Stimulated activated CD4-positive, alpha-beta T cell treated with anti-CD3 and anti-CD28 coated beads, TNF-alpha, amount 100 ng/mL, for 1 hour (primary cell): ENCODE measurements at places on chromosomes 16 and 17.

DNA sequence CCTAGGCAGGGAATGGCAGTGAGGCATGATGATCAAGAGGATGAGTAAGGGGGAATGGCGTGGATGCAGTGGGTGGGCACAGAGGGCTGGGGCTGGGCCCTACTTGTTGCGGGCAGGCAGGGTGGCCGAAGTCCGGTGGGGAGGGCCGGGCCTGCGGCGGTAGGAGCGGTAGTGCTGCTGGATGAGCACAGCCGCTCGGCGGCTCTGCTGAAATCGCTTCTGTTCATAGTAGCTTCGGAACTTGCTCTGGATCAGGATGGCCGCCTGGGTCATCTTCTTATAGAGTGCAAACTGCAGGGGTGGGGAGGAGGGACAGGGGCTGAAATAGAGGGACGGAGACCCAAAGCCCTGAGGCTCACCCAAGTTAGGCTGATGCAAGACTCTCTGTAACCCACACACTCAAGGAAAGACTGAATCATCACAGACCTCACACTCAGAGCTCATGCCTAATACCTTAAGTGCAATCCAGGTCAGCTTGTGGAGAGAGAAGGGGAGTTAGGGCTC is 1.5 kb upstream of the SPAG7 start:
- DNase-seq, result no peak

DNA sequence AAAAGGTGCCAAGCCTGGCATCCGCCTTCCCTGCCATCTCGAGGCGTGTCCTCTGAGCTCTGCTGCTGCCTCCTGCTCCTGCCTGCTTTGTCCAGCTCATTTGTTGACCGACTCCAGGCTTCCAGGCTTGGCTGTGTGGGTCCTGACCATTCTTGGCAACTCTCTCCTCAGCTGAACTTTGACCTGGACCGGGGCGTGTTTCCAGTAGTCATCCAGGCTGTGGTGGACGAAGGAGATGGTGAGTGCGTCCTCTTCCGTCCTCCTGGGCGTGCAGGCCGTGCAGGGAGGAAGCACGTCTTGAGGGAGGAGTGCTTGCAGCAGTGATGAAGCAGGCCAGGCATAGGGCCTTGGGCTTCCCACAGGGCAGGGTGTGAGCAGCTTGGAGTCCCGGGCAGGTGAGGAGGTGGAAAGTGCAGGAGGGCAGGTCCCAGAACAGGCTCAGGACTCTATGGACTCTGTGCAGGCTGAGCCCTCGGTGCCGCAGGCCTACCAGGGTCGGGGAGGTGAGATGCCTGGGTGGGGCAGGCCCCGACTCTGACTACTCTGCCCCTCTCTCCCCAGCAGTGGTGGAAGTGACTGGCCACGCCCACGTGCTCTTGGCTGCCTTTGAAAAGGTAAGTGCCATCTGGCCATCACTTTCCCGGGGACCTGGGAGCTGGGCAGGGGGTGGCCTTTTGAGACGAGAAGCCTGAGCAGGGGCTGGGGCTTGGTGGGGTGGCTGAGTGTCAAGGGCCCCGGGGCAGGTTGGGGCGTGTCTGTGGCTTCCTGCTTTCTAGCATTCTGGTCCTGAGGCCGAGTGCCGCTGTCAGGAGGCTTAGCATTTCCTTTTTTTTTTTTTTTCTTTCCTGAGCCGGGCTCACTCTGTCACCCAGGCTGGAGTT is 28.6 kb upstream of the NUDT16L1 start:
- DNase-seq, result no peak

- no peak for DNase-seq
These were observed 9.1 kb downstream of the ZNF668 start for GRCh38 chr16:31064882-31065461.

DNA sequence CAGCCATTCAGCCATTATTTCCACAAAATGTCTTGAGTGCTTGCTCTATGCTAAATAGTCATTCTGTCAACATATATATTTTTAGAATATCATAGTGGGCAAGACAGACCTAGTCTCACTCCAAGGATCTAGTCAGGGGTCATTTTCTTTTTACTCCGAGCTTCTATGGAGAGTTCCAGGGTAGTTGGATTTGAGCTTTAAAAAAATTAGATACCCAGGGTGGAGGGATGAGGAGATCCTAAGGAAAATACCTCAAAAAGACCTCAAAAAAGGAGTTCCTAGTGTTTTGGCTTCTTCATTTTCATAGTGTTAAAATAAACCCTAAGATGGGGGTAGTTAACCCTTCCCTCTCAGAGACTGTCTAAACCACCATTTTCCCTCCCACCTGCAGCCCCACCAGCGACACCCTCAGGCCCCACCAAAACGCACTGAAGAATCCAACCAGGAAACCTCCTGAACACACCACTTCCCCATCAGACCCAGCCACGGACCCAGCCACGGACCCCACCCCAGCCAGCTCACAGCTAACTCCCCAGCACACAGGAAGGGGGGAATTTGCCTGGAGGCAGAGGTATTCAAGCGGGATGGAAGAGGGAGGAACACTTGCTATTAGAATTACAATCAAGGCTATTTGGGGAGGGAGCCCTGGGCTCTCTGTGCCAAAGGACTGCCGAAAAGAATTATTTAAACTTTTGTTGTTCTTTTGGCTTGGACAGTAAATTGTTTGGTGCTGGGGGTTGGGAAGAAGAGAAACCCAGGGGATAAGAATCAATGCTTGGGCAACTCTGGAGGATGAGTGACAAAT is 2.2 kb downstream of the ETV4 start:
- DNase-seq, result no peak

GRCh38 chr17:31458829-31459228 is 67.4 kb downstream of the RAB11FIP4 start:
- no peak for DNase-seq

- no peak for DNase-seq
These were observed 23.2 kb upstream of the CFAP20 start for GRCh38 chr16:58152246-58152868.

DNA sequence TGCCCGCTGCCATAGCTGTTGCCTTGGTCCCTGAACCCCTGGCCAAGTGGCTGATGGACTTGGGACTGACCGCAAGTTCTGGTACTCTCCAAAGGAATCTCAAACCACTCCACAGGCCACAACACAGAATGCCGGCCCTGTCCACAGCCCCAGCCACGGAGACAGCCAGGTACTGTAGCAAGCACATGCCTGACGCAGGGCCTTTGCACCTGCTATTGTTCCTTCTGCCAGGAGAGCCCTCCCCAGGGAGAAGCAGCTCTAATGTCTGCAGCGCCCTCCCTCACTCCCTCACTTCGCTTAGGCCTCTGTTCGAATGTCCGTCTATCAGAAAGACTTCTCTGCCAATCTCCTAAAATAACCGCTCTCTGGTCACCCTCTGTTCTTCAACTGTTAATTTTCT is 15.4 kb downstream of the RTN4RL1 start:
- no peak for DNase-seq

DNA sequence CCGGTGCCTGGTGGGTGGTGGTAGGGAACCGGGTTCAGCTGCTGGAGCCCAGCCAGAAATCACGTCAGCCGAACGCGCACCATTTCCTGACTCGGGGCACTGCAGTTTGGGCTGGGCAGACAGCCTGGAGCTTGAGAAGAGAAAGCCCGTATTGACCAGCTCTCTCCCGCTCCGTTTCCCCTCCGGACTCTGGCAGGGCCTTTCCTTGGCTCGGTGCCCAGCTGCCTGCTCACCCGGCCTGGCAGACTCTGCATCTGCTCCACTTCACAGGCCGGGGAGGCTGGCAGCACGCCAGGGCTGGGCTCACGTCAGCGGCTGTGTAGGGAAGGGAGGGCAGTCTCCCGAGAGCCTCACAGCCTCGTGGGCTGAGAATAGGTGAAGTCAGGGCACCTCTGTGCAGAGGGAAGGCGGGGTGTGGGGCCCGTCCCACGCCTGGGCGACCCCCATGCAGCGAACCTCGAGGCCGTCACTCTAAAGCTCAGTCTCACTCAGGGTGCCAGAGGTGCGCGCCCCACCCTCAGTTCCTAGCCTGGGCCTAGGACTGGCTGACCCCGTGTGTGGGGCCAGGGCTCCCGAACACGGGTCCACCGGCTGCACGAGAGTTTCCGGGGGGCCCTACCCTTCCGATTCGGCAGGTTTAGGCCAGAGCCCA is 59.1 kb downstream of the OR1D5 start:
- DNase-seq, result peak; percentile 16

GRCh38 chr16:57687363-57687929 is 7.2 kb upstream of the DRC7 start:
- DNase-seq, result no peak

- no peak for DNase-seq
These were observed 45.0 kb downstream of the CDH13 start for GRCh38 chr16:82671741-82672140.

DNA sequence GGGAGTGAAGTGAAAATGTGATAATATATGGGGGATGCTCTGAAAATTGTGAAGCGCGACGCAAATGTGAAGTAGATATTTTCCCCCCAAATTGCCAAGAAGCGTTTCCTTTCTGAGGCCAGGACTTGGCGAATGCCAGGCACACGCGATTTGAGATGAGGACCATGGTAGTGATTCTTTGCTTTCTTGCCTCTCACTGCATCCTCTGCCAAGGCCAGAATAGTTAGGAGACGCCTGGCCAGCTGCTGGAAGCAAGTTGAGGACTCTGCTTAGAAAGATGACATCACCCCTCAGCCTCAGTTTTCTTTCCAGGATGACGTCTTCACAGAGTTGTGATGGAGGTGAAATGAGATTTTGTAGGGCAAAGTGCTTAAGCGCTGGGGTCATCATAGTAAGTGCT is 25.9 kb downstream of the PIPOX start:
- DNase-seq, result no peak

- no peak for DNase-seq
These were observed 15.6 kb downstream of the HIGD1B start for GRCh38 chr17:44863061-44863918.

GRCh38 chr17:40936437-40936971 is 942 bp downstream of the KRT23 start:
- no peak for DNase-seq

- DNase-seq, result no peak
These were observed 7.2 kb downstream of the SLC43A2 start for GRCh38 chr17:1621273-1621954.

GRCh38 chr16:55478827-55479429 is at the start of gene MMP2:
Gene MMP2, plus strand, starts transcription at chr16:55479198. Its CDS starts 282 bp downstream, at chr16:55479480.
- DNase-seq, result no peak

DNA sequence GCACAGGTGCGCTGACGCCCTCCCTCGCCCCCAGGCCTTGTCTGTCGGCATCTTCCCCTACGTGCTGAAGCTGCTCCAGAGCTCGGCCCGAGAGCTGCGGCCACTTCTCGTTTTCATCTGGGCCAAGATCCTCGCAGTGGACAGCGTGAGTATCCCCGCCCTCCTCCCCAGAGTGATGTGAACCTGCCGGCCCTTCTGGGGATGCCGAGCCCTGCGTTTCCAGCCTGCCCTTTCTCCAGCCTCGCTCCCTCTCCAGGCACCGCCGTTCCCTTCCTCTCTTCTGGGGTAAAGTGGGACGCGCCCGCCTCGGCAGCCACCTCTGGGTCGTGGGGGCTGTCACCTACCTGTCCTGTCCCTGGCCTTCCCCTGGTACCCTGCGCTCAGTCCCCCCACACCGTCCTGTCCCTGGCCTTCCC is 133.9 kb upstream of the CHMP6 start:
- no peak for DNase-seq

- peak; percentile 56 for DNase-seq
These were observed 1.4 kb upstream of the MATCAP1 start for GRCh38 chr16:67184995-67185650.

DNA sequence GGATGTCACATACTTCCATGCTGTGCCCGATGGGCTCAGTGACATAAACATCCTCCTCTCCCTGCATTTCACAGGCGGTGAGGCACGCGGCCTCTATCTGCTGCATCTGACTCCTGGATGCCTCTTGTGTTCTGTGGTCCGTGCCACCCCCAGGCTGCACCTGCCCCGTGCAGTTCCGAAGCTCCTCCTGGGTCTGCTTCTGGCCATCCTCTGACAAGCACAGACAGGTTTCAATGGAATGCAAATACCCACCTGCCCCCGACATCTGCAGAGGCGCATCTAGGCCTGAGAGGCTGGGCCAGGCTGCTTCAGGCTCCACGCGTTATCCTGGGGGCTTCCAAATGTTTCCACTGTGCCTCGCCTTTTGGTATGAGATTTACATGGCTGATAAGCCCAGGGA is 46.3 kb upstream of the DNAH17 start:
- DNase-seq, result no peak

- no peak for DNase-seq
These were observed 88.2 kb downstream of the WDR59 start for GRCh38 chr16:74896389-74897370.
